ENCODE measurements at places on chromosomes 11 and 22.

GRCh38 chr11:63560506-63561180 is 2.5 kb downstream of the PLAAT2 start:
- no peak for DNase-seq

GRCh38 chr11:120613264-120614226 is 102.0 kb downstream of the GRIK4 start:
- peak; percentile 89 for DNase-seq

DNA sequence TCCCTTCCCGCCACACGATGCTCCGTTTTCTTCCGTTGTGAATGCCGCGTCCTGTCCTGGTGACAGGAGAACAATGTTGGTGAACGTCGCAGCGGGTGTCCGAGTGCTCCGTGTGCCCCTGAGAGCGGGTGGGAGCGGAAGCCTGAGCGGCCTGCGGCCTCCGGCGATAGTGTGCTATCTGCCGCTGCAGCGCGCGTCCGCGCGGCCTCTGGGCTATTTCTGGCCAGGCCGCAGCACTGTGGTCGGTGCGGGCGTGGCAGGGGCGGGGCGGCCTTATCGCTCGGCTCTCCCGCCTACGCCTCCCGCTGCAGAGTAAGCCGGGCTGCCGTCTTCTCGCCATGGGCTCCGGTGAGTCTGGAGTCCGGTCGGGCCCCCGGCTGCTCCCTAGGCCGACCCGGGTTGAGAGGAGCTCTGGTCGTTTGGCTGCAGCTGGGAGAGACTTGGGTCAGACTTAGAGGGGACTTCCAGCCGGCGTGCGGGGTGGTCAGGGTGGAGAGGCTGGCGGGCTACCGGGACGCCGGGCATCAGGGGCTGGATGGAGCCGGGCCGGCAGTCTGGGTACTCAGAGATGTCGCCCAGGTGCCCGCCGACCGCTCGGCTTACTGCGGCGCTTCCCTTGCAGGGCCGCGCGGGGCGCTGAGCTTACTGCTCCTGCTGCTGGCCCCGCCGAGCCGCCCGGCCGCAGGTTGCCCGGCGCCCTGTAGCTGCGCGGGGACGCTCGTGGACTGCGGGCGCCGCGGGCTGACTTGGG is at the start of gene GP1BB:
GP1BB (plus strand) TSS at position 308 of the 751 bp plus-strand sequence; CDS start at position 339, 31 bp downstream.
- DNase-seq: no peak

DNA sequence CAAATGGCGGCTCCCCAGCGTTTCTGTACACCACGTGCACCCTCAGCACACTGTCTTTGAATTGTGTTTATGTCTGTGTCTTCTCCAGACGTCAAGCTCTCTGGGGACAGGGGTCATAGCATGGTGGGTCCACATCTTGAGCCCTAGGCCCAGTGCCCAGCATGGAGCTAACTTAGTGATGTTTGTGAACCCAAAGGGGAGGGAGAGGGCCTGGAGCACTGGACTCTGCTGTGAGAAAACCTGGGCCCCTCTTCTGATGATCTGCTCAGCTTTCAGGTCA is 4.3 kb downstream of the MRGPRG start:
- no peak for DNase-seq

DNA sequence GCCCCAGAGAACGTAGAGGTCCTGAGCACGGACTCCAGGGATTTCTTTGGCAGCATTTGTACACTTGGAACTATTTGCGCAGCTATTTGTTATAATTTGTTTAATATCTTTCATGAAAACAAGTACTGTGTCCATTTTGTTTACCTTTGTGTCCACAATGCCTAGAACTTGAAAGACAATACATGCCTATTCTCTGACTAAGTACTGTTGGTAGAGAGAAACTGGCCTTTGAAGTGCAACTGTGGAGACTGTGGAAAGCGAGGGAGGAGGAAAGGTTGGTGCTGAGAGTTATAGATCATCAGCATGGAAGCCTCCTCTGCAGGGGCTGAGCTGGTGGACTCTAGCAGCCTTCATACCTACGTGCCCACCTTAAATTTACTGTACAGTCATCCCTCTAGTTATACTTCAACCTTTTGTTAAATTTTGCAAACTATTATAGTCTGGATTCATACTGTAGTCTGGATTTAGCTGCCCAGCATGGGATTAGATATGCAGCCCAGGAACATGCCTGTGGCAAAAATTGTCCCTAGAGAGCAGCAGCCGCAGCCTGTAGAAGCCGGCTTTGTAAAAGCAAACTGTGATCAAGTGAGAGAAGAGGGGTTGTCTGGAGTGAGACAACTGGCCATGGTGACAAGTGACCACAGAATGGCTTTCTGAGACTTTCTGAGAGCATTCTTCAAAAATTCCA is 24.2 kb upstream of the YAP1 start:
- DNase-seq: no peak

DNA sequence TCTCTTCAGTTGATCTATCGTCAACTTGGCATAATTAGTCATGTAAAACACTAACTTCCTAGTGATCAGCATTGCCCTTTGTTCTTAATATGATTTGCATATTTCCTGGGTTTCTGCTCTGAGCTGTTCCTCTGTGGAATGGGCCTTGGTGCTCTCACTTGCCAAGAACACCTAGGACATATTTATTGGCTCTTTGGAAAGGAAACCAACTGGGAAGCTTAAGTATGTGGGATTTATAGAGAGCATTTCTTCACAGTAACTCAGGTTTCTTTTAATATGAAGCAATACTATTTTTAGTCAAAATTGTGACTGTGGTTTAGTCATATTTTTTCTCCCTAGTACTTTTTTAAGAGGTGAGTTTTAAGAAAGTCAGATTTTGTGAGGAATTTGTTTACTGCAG is 28.8 kb downstream of the FAT3 start:
- no peak for DNase-seq

GRCh38 chr11:130979386-130979972 is 63.2 kb upstream of the SNX19 start:
- DNase-seq: peak; percentile 83

DNA sequence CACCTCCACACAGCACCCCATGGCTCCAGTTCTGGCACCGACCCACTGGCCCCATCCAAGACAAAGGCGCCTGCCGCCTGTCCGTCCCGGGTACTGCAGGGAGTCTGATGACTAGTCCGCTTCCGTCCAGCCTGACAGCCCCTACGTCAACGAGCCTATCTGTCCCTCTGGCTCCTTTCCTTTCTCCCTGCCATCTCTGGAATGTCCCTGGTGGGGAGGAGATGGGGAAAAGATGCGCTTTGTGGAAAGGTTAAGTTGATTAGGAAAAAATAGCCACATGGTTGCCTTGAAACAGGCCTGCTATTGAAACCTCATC is 10.4 kb downstream of the PDGFB start:
- no peak for DNase-seq

GRCh38 chr11:80856066-80856465 is 1415.2 kb upstream of the TENM4 start:
- no peak for DNase-seq

DNA sequence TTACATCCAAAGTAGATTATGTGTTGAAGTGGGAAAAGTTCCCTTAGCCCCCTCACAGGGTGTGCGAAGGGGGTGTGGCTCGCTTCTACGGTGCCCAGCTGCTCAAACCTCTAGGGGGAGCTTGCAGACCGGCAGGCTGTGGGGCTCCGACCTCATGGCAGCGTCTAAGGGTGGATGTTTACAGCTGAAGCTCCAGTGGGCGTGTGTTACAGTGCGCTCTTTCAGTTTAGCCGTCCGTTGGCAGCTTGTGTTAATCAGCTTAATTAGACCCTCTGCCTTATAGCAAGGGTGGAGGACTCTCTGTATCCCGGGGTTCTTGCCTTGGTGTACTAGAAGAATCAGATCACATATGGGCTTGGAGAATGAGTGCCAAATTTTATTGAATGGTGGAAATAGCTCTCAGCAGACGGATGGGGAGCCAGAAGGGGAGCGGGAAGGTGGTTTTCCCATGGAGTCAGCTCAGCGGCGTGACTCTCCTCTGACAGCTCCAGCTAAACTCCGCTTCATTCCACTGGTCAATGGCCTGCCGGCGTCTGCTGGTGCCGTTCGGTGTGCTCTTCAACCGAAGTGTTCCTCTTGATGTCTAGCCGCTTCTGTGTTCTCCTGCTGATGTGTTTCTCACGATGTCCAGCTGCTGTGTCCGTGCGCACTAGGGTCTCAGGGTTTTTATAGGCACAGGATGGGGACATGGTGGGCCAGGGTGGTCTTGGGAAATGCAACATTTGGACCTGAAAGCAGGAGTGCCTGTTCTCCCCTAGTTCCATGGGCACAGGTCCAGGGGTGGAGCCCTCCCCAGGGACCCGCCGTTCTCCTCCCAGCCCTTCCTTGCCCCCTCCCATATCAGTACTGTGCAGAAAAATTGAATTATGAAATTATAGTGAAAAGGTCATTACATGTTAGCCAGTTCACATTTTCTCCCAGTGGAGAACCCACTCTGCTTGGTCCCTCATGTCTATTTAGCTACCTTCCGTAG is 28.6 kb upstream of the OR10G7 start:
- DNase-seq: peak; percentile 97

DNA sequence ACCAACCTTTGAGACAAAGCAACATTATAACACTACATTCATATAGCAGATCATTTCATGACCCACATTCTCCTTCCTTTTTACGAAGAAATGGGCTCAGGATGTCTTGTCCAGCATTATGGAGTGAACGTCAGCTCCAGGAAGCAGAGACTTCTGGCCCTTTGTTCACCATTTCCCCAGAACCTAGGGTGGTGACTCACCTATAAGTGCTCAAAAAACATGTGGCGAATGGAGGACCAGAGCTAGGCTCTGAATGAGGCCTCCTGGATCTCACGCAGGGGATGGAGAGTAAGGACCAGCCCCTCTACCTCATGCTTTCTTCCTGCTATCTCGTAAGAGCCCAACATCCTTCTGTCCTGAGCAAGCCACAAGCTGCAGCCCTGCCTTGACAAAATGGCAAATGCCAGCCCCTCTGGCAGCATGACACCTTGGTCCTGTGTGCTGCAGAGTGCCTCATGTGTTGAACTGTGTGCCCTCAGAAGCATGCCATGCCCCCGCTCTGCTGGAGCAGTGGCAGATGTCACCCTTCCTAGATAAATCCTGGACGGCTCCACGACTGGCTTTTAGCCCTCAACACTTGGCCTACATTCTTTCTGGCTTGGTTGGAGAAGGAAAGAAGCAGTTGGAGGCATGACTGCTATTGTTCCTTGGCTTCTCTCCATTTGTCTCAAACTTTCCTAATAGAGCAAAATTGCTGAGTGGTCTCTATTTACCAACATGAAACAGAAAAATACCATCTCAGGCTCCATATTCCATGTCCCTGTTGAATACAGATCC is 6.5 kb upstream of the ST3GAL4 start:
- DNase-seq: peak; percentile 37

- DNase-seq: no peak
Measured at GRCh38 chr11:14902650-14903350, 10.8 kb upstream of the CYP2R1 start.

DNA sequence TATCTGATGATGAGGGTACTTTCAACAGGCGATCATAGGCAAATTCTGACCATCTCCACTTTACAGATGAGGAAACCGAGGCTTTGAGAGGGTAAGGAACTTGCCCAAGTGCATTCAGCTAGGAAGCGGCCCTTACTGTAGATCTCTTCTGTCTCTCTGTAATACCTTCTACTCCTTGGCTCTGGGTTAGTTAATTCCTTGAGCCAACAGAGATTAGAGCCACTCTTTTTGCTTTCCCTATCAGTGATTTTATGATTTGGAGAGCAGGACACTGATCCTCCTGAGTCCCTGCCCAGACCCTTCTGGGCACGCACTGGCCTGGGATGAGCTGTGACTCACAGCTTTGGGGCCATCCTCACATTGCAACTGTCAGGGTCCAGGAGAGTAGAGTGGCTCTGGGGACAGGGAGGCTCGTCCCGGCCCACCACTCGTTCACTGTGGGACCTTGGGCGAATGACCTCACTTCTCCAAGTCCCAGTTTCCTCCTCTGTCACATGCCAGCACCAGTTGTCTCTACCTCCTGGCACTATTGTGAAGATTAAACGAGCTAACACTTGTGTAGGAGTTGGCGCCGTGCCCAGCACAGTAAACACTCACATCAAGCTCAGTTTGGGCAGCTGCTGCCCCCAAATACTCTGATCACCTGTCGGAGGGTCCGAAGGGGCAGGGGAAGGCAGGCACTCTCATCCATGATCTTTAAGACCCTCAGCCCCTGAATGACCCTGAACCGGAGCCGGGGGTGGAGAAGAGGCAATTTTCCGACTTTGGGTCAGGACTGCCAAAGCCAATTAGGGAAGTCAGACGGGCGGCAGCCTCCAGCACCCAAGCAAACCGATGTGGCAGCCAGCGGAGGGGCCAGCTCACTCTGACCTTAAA is 235.0 kb downstream of the MIAT start:
- peak; percentile 59 for DNase-seq

- DNase-seq: no peak
Measured at GRCh38 chr11:58028687-58029411, 1.9 kb upstream of the OR6Q1 start.

DNA sequence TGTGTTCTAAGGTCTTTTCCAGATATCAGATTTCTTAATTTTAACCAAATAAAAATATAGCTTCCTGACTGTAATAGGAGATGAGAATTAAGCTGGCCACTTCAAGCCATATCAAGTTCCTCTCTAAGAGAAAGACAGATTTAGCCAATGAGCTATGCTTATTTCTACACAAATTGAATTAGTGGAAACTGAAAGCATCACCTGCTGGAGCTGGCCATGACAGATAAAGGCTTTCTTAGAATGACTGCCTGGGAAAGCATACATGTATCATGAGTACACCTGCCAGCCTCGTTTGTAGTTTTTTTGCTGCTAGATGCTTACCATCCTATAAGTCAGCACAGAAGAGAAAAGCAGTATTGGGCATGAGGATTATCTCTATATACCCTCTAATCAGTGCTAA is 53.5 kb upstream of the DBX1 start:
- peak; percentile 21 for DNase-seq

DNA sequence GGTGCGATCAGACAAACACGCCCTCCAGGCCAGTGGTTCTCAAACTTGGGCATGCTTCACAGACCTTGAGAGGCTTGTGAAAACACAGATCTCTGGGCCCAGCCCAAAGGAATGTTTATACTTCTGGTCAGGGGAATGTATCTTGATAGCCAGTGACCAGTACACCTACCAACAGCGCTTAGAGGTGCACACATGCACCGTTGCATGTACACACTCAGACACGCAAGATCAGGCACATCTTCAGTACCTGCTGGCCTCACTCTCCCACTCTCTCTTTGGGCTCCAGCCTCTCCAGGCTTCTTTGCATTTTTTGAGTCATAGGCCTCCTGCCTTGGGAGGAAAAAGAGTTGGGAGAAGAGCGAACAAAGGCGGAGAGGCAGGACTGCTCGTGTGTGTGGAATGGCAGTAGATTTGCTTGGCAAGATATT is 11.7 kb upstream of the FXYD6 start:
- DNase-seq: no peak

GRCh38 chr11:31887180-31887579 is 76.1 kb upstream of the PAX6 start:
- peak; percentile 37 for DNase-seq

GRCh38 chr22:50271519-50271970 is 1.4 kb upstream of the MAPK11 start:
- peak; percentile 85 for DNase-seq

GRCh38 chr11:86591631-86592030 is 80.8 kb downstream of the ME3 start:
- no peak for DNase-seq

DNA sequence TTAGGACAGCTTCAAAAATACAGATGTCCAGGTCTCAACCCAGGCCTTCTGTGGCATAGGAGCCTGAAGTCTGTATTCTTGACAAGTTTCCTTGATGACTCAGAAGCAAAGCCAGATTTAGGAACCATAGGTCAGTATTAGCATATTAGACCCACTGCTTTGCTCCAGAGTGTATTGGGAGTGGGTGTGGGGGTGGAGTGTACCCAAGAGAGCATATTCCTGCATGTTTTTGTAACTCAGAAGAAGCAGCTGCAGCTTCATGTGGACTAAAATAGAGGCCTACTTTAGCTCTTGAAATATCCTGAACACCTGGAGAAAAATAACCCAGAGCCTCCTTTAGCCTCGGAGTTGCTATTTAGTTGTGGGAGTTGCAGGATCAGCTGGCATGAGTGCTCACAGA is 106.7 kb downstream of the CCDC81 start:
- no peak for DNase-seq
